ENCODE measurements at places on chromosomes 1 and 21. TPM values are rescaled to one million over a fixed set of nuclear protein-coding genes. Genes with fewer than 3 reads are reported as not detected.

TCHHL1 gene
- total RNA-seq, result not detected

S1PR1 gene
- 12.3 TPM for total RNA-seq

VHLL gene
- not detected for total RNA-seq

RORC gene
- not detected for total RNA-seq

SH3D21 gene
- total RNA-seq, result 4.7 TPM

YARS1 gene
- 103 TPM for total RNA-seq

OLIG2 gene
- total RNA-seq, result not detected

LHX4 gene
- total RNA-seq, result not detected

TPTE gene
- not detected for total RNA-seq

RNU1-4 gene
- not detected for total RNA-seq

ADAMTS5 gene
- 1.1 TPM for total RNA-seq

OVAAL gene
- not detected for total RNA-seq

SYT14 gene
- total RNA-seq, result not detected

FMO1 gene
- total RNA-seq, result not detected

PIGR gene
- not detected for total RNA-seq

IL10 gene
- total RNA-seq, result not detected

SV2A gene
- 3.4 TPM for total RNA-seq

MFAP2 gene
- 38.1 TPM for total RNA-seq

CLCC1 gene
- total RNA-seq, result 31.1 TPM

ARHGAP30 gene
- 1.8 TPM for total RNA-seq

GOLT1A gene
- not detected for total RNA-seq
